Body of pancreas (tissue), 4 donors: ENCODE measurements at places on chromosomes 3 and 15.

DNA sequence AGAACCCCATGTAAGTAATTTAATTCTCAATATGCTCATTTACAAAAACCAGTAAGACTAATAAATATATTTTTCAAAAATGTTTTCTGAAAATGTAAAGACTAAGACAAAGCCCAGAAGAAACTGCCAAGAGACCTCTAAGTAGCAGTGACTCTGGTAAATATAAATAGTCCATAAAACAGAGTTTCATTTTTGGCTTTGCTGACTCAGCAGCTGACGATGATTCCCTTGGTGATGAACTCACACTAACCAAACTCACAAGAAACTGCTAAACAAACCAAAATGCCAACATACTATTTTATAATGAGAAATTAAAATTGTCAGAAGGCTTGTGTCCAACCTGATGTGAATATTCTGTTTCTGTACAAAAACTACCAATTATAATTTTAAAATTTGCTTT lies 31.5 kb upstream of the IMPG2 start:
- no peak for DNase-seq

- no peak for DNase-seq
Observed at GRCh38 chr15:68644083-68644904, 65.5 kb downstream of the CORO2B start.

DNA sequence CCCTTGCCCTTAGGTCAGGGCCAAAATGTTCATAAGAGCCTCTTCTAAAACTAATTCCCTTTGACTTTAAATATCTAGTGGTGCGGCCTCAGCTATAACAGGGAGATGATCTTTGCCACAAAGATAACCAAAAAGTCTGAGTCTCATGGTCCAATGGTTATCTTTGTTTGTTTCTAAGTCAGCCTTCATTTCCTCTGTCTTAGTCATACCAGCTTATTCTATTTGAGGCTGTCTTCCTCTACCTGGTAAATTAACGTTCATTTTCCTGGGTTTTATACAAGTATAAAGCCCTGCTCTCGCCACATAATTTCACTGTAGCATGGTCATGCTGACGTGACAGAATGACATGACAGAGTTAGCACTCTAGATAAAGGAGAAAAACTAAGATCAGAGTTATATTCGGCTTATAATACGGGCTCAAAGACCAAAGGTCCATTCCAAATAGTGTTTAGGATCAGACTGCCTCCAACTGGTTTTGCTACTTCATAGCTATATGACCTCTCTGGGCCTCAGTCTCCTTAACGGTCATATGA lies 18.4 kb downstream of the ZNF860 start:
- no peak for DNase-seq

- DNase-seq: no peak
Observed at GRCh38 chr15:71384501-71384900, 269.2 kb downstream of the THSD4 start.

GRCh38 chr3:40940651-40941050 lies 258.7 kb upstream of the CTNNB1 start:
- DNase-seq: no peak

GRCh38 chr3:79203144-79203519 lies 564.7 kb downstream of the ROBO1 start:
- no peak for DNase-seq

DNA sequence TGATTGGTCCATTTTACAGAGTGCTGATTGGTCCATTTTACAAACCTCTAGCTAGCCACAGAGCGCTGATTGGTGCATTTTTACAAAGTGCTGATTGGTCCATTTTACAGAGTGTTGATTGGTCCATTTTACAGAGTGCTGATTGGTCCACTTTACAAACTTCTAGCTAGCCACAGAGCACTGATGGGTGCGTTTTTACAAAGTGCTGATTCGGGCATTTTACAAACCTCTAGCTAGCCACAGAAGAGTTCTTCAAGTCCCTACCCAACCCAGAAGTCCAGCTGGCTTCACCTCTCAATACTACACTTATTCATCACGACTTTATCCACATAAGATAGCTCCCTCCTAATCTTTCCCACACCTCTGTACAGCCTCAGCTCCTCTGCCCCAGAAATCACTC lies 899.8 kb downstream of the TUSC7 start:
- no peak for DNase-seq
